ENCODE measurements at places on chromosomes 16 and 17.

DNA sequence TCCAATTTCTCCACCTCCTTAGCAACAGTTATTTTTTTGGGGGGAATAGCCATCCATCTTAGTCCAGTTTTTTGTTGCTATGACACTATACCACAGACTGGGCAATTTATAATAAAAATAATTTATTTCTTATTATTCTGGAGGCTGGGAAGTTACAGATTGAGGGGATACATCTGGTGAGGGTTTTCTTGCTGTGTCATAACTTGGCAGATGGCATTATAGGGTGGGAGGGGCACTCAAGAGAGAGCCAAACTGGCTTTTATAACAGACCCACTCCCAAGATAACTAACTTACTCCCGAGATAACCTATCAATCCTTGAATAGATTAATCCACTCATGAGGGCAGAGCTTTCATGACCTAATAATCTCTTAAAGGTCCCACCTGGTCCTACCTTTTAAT lies 84.2 kb downstream of the ABCA8 start:
- no peak for DNase-seq

DNA sequence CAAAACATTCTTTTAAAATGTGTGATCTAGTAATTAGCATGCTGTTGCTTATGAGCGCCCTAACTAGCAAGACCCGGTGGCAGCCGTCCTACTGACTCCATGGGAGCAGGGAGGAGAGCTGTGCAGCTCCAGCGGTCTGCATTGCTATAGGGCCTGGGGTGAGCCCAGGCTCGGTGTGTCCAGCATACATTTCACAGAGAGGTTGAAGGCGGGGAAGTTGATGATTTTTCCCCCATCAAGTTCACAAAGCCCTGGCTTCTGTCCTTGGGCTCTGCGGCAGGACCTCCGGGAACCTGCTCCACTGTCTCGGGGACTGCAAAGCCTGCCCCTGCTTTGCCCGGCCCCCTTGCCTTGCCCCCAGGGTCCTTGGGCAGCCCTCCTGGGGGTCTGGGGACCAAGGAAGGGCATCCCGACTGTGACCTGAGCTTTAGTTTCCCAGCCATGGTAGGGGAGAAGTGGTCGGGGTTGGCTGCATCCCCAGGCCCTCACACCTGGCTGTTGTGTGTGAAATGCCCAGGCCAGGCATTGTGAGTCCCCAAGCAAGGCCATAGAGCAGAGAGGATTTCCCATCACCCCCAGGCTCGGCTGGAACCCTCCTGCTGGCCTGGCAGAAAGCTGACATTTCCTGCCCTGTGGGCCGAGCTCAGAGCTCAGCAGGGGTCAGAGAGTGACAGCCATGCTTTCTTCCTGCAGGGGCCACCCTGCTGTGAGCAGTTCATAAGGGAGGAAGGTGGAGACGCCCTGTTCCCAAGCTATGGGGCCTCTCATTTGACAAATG lies 24.8 kb downstream of the KCNJ12 start:
- no peak for DNase-seq

DNA sequence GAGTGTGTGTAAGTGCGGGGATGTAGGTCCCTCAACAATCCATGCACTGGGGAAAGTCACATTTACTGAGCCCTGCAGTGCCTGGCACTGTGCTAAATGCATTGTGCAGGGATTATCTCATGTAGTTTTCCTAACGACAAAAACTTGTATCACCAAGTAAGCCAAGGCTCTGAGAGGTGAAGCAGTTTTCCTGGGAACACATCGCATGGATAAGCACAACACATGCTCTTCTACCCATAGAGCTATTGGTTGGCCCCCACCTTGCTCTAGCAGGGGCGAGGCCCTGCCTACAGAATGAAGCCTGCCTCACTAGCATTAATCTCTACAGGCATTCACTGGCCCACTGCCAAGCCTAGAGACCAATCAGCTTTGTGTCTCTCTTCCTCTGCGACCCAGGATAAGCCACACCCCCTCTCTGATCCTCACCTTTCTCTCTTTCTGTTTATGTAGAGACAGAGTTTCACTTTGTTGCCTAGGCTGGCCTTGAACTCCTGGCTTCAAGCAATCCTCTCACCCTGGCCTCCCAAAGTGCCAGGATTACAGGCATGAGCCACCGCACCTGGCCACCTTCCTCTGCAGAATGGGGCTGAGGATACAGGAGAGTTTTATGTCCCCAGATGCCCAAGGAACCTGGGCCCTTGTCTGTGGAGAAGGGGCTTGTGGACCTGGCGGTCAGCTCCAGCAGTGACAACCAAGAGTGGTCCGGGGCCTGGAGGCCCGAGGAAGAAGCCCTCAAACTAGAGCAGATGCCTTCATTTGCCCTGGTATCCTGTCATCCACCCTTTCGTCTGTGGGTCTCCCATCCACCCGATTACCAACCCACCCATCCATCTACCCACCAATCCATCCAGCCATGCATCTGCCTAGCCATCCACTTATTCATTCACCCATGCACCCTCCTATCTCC lies 12.8 kb downstream of the CDH16 start:
- DNase-seq: no peak

- DNase-seq: no peak
Measured at GRCh38 chr17:41865596-41865893, 322 bp upstream of the KLHL11 start.

- DNase-seq: no peak
Measured at GRCh38 chr17:80033840-80034239, 1.8 kb downstream of the TBC1D16 start.

DNA sequence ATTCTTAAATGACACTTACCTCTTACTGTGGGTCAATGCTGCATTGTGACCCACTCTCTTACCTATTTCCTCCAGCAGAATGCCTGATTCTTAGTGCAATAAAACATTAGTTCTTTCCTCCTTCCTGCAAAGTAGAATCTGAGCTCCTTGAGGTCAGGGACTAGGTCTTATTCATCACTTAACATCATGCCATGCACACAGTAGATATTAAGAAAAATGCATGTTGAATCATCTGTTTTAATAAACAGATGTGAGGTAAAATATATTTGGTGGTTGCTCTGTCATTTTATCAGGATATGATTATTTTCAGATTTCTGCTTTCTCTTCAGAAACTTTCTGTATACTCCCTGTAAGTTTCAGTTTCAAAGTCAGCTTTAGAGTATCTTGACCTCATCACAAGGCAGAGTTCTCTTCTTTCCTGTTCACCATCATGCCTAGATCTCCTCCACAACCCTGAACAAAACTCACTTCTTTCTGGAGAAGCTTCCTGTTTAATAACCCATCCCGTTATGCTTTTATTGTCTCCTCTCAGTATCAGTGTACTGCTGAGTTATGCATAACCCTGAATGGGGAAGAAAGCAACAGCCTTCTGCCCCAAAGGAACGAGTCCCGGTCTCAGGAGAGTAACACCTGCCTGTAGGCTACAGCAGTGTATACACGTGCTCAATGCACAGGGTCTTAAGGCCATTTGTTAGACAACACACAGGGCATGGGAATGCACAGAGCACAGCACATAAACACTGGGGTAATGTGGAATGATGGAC lies 30.3 kb upstream of the SUPT4H1 start:
- no peak for DNase-seq

DNA sequence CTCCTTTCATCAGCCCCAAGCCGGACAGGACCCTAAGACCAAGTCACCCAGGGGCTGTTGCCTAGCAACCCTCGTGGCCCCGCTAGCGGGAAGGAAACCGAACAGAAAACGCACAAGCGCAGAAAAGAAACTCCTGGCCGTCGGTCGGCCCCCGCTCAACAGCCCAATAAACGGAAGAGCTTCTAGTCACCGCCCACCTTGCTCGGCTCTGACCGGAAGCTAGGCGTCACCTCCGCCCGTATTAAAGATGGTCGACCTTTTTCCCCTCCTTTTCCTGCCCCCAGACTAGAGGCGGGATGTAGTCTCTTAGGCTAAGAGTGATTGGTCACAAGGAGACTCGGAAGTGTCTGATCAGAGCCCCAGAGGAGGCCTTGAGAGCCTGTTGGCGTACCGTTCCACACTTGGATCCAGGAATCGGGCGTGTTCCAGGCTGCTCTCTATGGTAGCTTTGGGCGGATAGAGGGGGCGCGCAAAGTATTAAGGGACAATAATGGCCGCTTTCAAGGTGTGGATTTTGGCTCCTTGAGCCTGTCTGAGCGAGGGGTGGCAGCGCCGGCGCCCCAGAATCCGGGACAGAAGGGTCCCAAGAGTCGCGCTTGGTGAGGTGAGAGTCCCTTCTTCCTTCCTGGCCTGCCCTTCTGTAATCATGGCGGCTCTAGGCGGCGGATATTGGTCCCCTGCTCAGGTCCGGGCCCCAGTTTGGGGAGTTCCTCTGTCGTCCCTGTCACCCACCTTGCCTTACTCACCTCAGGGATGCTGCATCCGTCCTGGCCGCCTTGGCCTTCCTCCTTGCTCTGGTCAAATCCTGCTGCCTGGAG lies at the start of the genes DHX38 and TXNL4B:
TSS of gene DHX38 (plus strand) at position 400 of the 818 bp plus-strand sequence. CDS start 2,311 bp downstream, outside the sequence.
TSS of gene TXNL4B (minus strand) at position 173 of the 818 bp plus-strand sequence. CDS start 2,871 bp downstream, outside the sequence.
- peak; percentile 78 for DNase-seq

DNA sequence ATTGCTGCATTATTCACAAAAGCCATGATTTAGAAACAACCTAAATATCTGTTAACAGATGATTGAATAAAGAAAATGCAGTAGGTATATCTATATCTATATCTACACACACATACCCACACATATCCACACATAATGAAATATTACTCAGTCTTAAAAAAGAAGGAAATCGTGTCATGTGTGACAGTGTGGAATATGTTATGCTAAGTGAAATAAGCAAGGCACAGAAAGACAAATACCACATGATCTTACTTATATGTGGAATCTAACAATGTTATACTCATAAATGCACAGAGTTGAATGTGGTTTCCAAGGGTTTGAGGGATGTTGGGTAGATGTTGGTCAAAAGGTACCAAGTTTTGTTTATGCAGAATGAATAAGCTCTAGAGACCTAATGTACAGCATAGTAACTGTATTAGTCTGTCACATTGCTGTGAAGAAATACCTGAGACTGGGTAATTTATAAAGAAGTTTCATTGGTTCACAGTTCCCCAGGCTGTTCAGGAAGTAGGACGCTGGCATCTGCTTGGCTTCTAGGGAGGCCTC lies 156.1 kb downstream of the FTO start:
- DNase-seq: no peak

GRCh38 chr17:78873519-78874340 lies 29.3 kb downstream of the CEP295NL start:
- no peak for DNase-seq

DNA sequence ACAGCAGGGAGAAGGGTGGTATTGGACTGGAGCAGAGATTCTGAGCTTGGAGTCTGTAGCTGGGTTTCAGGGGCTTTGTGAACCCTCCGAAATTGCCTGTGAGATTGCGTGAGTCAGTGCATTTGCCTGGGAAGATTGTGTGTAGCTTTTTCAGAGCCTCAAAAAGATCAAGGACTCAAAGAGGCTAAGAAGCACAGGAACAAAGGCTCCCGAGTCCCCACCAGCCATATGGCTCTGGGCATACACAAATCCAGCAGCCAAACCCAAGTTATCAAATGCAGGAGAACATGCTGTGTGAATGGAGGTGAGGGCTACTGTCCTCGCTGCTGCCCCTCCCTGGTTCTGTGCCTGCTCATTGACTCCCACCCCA lies 3.0 kb downstream of the LRRC75A start:
- DNase-seq: no peak

DNA sequence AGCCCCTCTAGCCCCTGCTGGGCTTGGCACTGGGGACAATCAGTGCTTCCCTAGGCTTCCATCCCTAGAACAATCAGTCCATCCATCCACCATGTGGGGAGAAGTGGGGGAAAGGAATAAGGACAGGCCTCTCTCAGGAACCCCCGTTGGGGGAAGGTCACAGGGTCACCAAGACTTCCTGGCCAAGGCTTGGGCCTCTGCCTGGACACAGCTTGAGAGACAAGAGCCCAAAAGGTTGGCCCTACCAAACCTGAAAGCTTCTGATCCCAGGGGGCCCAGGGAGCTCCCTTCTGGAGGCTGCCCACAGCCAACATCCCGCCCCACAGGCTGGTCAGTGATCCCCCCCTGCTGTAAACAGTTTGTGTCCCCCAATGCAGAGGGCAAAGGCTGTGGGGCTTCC lies 16.2 kb upstream of the MTMR4 start:
- DNase-seq: no peak

DNA sequence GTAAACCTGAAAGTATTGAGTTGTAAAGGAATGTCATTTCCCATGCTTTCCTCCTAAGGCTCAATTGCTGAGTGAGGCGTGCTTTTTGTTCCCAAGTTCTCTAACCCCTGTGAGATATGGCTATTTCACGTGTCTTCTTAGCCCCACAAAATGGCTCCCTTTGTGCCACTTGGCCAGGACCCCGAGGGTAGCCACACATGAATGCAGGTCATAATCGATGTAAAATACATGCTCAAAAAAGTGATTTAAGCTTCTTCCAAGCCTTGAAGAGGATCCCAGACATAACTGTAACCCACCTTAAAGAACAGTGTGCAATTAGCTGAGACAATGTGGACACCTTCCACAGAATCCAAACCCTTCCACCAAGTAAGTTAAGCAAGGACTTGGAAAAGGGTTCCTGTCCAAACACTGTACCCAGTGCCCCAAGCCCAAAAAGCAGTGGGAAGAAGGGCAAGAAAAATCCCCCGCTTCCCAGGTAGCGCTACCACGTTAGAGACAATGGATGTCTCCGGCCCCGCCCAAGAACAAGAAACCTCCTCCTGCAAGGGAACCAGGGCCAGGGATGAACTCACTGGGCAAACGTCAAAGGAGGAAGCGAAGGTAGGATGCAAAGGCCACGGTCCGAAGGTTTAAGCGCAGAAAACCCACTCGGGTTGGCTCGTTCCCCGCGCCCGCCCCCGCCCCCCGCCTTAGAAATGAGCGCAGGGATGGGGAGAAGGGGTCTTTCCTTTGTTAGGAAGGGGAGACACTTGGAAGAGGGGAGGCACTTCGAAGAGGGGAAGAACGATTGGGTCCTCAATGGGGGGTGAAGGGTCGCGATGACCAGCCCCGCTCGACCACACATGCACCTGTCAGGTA lies 1.2 kb downstream of the JPT1 start:
- no peak for DNase-seq

GRCh38 chr16:89303617-89304016 lies 86.1 kb downstream of the ZNF778 start:
- DNase-seq: no peak

GRCh38 chr17:58092101-58092796 lies 9.0 kb downstream of the DYNLL2 start:
- no peak for DNase-seq

DNA sequence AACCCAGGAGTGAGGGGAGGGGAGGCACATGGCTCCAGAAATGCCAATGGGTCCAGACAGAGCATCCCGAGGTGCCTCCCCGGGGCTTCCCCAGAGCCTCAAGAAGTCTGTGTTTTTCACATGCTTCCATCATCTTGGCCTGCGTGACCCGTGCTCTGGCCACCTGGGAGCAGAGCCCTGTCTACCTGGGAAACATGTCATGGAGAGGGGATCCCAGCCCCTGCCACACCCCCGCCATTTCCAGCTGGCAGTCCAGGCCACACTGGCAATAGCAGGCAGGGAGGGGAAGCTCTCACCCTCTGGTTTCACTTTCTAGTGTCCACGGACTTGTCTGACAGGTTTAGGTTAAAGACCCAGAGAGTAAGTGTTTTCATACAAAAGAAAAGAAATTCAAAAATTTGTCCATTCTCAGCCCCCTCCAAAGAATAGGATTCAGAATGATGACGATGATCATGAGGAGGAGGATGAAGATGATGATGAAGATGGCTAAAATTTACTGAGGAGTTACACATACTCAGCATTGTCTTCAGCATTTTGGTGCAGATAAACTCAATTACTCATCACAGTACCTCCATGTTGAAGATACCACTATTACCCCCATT lies 9.0 kb downstream of the SMIM5 start:
- no peak for DNase-seq

GRCh38 chr16:77035361-77035760 lies 155.6 kb upstream of the MON1B start:
- DNase-seq: no peak
